ENCODE measurements at places on chromosomes 5 and 9. TPM values are rescaled to one million over a fixed set of nuclear protein-coding genes. Genes with fewer than 3 reads are reported as not detected.

The PTPN3 gene
- total RNA-seq: 27.0 TPM

GRCh38 chr5:171428809-171429542 lies 9.5 kb downstream of the FGF18 start:
- no peak overlapping the region for H3K4me3 ChIP-seq
- DNase-seq: no peak
- no peaks in the 10 kb centered on the region for H3K4me1 ChIP-seq
- no peak overlapping the region for H3K27ac ChIP-seq
- no peaks in the 10 kb centered on the region for H3K36me3 ChIP-seq
- no peaks in the 10 kb centered on the region for H3K27me3 ChIP-seq

The GBA2 gene
- total RNA-seq: 250 TPM

- peaks cover 34% of the 10 kb centered on the region for H3K4me1 ChIP-seq
- peak; percentile 60 for DNase-seq
- H3K4me3 ChIP-seq: peak within 1 kb of the TSS; percentile 21
- peaks cover 53% of the 10 kb centered on the region for H3K27me3 ChIP-seq
- peak within 1 kb of the TSS; percentile 84 for H3K27ac ChIP-seq
- H3K36me3 ChIP-seq: no peaks in the 10 kb centered on the region
Measured at GRCh38 chr5:132812781-132813598, at the start of gene SOWAHA. Gene SOWAHA, plus strand, starts transcription at chr5:132813302. Its CDS starts 320 bp downstream, at chr5:132813622.

DNA sequence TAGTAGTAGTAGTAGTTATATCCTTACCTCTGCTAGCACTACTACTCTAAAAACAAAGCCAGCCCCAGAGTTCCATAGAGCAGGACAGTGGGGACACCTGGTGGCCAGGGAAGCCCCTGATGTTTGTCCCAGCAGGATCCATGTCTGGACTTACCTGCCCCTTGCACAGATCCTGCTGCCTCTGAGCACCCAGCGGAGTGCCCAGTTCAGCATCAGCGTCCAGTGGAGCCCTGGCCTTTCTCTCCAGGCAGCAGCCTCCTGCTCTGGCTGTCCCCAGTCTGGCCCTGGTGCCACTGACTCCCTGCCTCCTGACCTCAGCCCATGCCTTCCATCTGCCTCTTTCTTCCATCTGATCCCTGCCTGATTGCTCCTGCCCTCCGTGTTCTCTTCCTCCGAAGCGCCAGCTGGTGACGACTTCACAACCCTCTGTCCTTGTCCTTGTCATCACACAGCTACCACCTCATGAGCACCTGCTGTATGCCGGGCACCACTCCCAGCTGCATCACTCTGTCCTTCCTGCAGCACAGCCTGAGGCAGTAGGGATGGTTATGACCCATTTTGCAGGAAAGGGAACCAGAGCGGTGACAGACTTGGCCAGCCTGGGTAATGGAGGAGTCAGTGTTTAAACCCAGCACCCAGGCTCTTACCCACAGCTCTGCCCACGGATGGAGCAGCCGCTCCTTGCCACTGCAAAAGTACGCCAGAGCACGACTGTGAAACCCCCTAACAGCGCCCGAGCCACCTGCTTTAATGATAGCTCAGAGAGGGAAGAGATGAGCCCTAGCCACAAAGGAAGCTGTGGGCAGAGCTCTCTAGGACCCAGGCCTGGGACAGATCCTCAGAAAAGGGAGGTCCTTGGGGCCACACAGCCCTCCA lies 11.5 kb downstream of the SARDH start:
- no peaks in the 10 kb centered on the region for H3K36me3 ChIP-seq
- peak; percentile 47 for DNase-seq
- no peak overlapping the region for H3K4me3 ChIP-seq
- H3K27ac ChIP-seq: no peak overlapping the region

DNA sequence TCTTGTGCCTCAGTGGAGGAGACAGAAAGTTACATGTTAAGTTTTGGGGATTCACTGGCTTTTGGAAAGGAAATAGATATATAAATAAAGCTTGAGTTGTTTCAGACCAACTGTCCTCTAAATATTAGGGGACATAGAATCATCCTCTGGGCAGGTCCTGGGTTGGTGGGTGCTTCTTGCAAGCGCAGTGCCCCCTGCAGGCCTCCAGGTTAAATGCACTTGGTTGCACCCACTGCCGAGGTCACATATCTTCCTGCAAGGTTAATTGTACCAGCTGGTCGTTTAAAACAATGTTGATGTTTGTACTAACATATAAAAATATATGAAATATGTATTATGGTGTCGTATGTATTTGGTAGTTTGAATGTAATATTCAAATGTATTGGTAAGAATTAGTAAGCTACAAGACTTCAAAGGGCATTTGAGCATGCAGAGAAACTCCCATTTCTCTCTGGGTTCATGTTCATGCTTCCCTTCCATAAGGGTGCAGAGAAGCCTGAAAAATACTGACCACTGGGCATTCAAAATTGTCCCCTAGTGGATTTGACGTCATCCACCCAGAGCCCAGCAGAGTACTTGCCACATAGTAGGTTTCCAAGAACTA lies 87.0 kb downstream of the ZNF618 start:
- no peaks in the 10 kb centered on the region for H3K27me3 ChIP-seq
- H3K4me1 ChIP-seq: peaks cover 18% of the 10 kb centered on the region
- DNase-seq: peak; percentile 63
- H3K36me3 ChIP-seq: no peaks in the 10 kb centered on the region
- H3K4me3 ChIP-seq: no peak overlapping the region
- H3K27ac ChIP-seq: no peak overlapping the region

The INSYN2B gene
- not detected for total RNA-seq

GRCh38 chr5:103016167-103016566 lies 103.8 kb downstream of the GIN1 start:
- no peaks in the 10 kb centered on the region for H3K27me3 ChIP-seq
- no peaks in the 10 kb centered on the region for H3K4me1 ChIP-seq
- DNase-seq: no peak

GRCh38 chr5:130870691-130871090 lies 294.4 kb downstream of the HINT1 start:
- no peaks in the 10 kb centered on the region for H3K4me1 ChIP-seq
- DNase-seq: no peak
- no peaks in the 10 kb centered on the region for H3K27me3 ChIP-seq
- no peaks in the 10 kb centered on the region for H3K36me3 ChIP-seq
- H3K27ac ChIP-seq: no peak overlapping the region
